ENCODE measurements at places on chromosomes 16 and 17.

- DNase-seq: no peak
Measured at GRCh38 chr17:54085934-54086333, 263.2 kb downstream of the KIF2B start.

- no peak for DNase-seq
Measured at GRCh38 chr17:55086635-55087058, 118.1 kb downstream of the STXBP4 start.

DNA sequence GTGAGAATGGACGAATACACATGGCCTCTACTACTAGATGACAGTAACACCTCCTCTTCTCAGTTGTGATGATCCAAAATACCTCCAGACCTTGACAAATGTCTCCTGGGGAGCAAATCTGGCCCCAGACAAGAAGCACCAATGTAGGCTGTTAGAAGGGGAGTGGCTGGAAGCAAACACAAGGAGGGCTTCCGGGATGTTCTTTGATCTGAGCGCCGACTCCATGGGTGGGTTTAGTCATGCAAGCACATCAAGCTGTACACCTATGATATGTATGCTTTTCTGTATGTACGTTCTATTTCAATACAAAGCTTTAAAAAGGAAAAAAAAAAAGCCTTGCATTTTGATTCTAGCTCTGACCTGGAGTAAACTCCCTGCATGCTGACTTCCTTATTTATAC lies 61.4 kb downstream of the ARHGAP17 start:
- DNase-seq: no peak

GRCh38 chr16:1911467-1912214 lies 6.6 kb downstream of the HS3ST6 start:
- DNase-seq: no peak

- DNase-seq: peak; percentile 27
Measured at GRCh38 chr17:61409301-61410112, 9.9 kb downstream of the TBX2 start.

- DNase-seq: peak; percentile 31
Measured at GRCh38 chr17:30824002-30824355, 513 bp downstream of the CRLF3 start.

- DNase-seq: no peak
Measured at GRCh38 chr17:11786711-11787438, 188.6 kb downstream of the DNAH9 start.

- DNase-seq: no peak
Measured at GRCh38 chr17:74690409-74690825, 22.3 kb downstream of the CD300LF start.

DNA sequence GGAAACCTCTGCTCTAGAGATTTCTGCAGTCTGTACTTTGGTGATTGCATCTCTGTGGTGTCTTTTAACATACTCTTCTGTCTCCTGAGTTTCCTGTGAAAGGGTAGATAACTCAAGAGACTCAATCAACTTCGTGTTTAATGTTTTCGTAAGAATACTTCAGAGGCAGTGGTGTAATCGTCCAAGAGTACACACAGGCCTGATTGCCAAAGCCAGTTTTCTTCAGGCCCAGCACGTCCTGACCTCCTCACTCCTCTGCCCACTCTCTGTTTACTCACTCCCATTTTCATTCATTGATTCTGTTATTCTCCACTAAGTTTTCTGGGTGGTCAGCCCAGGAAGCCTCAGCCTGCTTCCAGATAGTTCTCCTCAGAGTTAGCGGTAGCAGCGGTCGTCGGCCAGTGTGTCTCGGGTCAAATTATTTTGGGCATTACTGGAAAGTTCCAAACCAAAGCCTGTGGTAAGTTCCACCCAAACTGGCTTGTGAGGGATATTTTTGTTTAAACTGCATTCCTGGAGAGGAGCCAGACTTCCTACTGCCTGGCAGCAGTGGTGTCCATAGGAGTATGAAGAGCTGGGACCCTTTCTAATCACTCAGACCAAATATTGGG lies 293.2 kb downstream of the WWOX start:
- no peak for DNase-seq

GRCh38 chr17:19398301-19399181 lies 11.6 kb upstream of the MFAP4 start:
- no peak for DNase-seq

- no peak for DNase-seq
Measured at GRCh38 chr16:65099607-65100006, 22.3 kb downstream of the CDH11 start.

- DNase-seq: no peak
Measured at GRCh38 chr17:69960755-69961154, 114.3 kb upstream of the KCNJ16 start.

- DNase-seq: peak; percentile 13
Measured at GRCh38 chr16:46949241-46949892, 24.1 kb downstream of the DNAJA2 start.

DNA sequence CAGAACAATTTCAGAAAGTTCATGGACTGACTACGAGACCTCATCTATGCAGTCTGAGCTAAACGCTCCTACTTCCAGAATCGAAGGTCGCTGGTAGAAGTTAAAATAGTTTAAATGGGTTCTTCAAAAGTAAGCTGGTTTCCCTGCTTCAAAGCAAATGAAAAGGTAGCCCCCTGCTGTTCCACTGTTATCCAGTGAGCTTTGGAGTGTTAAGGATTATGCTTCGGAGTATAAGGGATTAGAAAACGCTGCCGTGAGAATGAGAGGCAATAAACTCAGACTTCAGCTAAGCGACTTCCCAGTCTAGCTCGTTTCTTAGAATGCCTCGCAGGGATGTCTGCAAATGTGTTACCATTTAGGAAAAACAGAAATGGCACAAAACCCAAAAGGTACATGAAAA lies 12.4 kb downstream of the MLYCD start:
- no peak for DNase-seq

- no peak for DNase-seq
Measured at GRCh38 chr16:50281391-50282009, 15.1 kb downstream of the ADCY7 start.

GRCh38 chr16:77562497-77562896 lies 127.7 kb upstream of the ADAMTS18 start:
- no peak for DNase-seq

- no peak for DNase-seq
Measured at GRCh38 chr17:42879596-42879985, 21.0 kb upstream of the G6PC1 start.

GRCh38 chr16:56349086-56349415 lies 76.3 kb downstream of the AMFR start:
- DNase-seq: no peak

DNA sequence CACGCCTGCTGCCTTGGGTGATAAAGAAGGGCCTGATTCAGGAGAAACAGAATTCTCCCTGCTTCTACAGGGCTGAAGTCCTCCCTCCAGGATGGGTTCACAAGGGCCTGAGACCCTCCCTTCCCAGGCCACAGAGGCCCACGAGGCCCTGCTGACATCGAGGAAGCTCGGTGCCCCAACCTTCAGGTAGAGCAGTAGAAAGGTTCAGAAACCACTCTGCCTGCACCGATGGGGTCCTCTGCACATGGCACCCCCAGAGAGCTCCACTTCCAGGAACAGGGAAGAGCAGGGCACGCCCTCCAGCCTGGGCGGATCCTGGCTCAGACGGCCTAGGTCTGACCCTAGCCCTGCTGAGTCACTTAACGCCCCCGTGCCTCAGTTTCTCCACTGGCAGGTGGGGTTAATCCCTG lies 773 bp downstream of the CENPX start:
- DNase-seq: no peak

DNA sequence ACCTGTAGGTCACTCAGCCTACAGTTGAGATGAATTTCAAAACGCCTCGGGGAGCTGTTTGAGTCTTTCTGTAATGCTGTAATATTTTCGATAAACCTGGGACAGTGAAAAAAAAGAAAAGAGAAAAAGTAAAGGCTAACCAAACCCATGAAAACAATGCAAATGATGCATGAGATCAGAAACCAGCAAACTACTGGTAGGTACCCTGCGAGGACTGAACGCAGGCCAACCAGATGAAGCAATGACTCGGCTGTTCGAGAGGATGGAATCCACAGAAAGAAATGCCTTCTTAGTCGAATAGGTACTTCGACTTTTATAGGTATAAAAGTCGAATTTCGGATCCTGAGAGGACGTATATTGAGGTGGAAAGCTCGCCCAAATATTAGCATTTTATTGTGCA lies 509 bp upstream of the ATAD5 start:
- DNase-seq: no peak

DNA sequence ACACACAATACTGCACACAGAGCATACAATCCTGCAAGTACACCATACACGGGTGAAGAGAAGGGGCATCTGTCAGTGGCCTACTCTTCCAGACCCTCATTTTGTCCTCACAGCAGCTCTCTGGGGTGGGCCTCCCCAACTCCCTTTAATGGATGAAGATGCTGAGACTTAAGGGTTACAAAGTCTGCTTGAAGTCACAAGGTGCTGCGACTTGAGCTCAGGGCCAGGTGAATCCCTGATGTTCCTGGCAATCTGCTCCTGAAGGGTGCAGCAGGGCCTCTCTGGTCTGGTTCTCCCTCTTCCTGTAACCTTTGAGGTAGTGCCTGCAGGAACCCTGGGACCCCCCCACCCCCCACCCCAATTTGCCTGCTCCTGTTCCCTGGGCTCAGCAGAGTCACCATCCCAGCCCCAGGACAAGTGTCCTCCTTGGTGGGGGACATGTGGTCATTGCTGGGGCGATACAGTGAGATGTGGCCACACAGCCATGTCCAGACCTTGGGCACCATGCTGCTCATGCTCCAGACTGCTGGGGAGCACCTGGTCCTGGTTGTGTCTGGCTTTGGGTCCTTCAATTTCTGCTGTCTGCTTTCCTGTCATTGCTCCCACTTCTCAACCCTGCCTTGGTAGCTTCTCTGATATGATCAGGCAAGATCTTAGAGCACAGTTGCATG lies 107.5 kb downstream of the METRNL start:
- DNase-seq: no peak

GRCh38 chr17:61567045-61567802 lies 23.8 kb downstream of the NACA2 start:
- no peak for DNase-seq

- DNase-seq: no peak
Measured at GRCh38 chr17:81487089-81487486, 25.5 kb downstream of the ACTG1 start.
